ENCODE measurements at places on chromosomes 7 and 10.
A peak's percentile ranks its signal among the peaks of the same experiment; 100 is the strongest.

DNA sequence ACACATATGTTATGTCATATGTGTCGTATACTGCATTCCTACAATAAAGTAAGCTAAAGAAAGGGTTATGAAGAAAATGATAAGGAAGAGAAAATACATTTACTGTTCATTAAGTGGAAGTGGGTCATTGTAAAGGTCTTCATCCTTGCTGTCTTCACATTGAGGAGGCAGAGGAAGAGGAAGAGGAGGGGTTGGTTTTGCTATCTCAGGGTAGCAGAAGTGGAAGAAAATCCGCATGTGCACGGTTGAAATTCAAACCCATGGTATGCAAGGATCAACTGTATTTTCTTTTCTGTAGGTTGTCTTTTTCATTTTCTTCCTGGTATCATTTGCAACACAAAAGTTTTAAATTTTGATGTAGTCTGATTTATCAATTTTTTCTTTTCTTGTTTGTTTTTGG lies 6.3 kb downstream of the PLEKHA8 start:
- DNase-seq = peak; percentile 59

DNA sequence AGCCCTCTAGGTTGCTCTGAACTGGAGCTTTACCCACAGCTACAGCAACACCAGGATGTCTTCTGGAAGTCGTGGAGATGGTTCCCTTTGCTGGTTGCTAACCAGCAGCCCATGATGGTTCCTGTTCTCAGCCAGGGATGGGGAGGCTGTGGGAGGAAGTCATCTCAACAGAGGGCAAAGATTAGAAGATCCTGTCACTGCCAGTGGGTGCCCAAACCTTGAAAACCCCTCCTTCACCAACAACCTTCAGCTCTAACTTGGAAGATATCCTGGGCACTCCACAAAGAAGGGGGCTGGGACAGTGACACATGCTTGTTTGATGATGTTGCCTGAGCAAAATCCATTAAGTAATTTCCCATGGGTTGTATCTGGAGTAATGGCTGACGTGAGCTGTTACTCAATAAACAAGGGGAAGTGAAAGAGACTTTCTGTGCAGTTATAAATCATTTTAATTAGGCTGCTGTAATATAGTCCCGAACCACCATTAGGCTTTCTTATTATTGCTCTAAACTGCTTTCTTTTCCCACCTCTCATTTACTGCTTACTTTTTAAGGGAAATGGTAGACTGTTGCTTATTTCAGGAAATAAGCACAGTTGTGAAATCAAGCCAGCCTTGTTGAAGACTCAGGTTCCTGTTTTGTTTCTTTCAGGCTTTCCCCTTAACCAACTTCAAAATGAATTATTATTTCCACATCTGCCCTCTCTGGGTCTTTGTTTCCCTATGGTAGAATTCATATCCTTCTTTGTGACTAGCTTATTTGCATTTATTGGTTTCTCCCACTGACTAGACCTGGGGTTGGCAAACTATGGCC lies 124.8 kb downstream of the PPP1R17 start:
- DNase-seq = no peak

GRCh38 chr10:25483999-25484398 lies 309.2 kb downstream of the GPR158 start:
- DNase-seq = no peak

DNA sequence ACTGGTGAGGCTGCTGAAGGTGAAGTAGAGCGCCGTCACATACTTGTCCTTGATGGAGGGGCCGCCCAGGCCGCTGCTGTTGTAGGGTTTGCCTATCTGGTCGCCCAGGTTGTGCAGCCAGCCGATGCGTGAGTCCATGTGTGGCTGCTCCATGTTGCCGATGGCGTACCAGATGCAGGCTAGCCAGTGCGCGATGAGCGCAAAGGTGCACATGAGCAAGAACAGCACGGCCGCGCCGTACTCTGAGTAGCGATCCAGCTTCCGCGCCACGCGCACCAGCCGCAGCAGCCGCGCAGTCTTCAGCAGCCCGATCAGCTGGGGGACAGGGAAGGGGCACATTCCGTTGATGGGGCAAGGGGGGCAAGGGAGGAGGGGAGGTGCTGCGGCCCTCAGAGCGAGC lies 26.6 kb downstream of the KCNH2 start:
- DNase-seq = no peak

DNA sequence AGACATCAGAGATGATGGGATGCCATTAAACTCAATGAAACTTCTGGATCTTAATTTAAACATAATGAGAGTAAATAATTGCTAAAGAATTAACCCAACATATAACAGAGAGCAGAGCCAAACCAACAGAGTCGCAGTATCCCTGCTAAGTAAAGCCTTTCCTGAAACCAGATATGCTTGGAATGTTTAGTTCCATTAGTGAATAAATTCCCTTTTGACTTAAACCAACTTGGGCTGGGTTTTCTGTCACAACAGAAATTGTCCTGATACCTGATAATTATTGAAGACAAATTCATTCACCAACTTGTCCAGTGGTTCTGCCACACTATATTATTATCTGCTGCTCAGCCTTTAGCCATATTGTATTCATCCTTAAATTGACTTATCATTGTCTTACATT lies 286.7 kb downstream of the FZD1 start:
- no peak for DNase-seq

DNA sequence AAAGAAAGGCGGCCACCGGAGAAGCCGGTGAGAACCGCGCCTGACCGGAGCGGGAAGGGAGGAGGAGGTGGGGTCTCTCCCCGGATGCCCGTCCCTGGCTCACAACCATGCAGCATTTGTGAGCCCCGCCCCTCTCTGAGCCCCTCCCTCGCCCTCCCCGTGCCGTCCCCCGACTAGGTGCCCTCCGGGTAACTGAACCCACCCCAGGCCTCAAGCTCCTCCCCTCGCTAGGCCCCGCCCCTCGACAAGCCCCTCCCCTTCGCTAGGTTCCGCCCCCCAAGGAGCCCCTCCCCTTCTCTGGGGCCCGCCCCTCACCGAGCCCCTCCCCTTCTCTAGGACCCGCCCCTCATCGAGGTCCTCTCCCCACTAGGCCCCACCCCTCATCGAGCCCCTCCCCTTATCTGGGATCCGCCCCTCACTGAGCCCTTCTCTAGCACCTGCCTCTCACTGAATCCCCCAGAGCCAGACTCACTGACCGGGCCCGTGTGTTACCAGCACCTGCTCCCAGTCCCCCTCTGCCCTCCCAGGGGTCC lies 42.2 kb upstream of the HSPB1 start:
- peak; percentile 38 for DNase-seq

GRCh38 chr10:95485056-95485844 lies 75.9 kb downstream of the SORBS1 start:
- DNase-seq = peak; percentile 27

- no peak for DNase-seq
Measured at GRCh38 chr7:90320418-90320800, 695 bp downstream of the FAM237B start.

DNA sequence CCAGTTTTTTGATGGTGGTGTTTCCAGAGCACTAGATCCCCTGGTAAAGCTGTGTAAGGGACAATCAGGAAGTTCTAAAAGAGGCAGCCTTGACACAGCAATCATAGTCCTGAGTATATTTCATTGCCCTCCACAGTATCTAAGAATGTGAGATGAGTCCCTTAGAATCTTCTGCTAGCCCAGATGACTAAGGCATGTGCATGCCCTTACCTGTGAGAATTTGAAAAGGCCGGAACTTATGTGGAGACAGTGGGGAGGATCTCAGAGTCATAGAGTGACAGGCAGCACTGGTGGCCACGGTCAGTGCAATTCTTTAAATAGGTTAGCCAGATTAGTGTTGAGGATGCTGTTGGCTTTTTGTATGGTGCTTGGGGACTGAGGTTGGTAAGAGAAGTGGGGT lies 361.4 kb upstream of the VSTM2A start:
- DNase-seq = no peak

DNA sequence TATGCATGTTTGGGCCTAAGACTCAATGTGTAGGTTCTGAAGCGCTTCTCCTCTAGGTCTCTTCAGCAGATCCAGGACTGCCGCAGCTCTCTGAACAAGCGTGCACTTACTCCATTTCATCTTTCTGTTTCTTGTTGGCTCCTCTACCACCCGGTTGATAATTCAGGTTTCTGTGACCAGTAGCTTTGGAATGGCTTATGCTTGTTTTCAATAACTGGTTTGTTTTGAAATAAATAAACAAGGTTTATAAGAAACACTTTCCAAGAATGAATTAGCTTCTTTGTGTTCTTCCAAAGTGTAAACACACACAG lies 1.5 kb downstream of the MDFIC start:
- DNase-seq = no peak

GRCh38 chr10:64010711-64011110 lies 489.5 kb downstream of the REEP3 start:
- peak; percentile 21 for DNase-seq

- DNase-seq = no peak
Measured at GRCh38 chr7:146262527-146262926, 145.9 kb downstream of the CNTNAP2 start.

GRCh38 chr7:27175626-27176523 lies 1.8 kb upstream of the HOXA10 start:
- no peak for DNase-seq

DNA sequence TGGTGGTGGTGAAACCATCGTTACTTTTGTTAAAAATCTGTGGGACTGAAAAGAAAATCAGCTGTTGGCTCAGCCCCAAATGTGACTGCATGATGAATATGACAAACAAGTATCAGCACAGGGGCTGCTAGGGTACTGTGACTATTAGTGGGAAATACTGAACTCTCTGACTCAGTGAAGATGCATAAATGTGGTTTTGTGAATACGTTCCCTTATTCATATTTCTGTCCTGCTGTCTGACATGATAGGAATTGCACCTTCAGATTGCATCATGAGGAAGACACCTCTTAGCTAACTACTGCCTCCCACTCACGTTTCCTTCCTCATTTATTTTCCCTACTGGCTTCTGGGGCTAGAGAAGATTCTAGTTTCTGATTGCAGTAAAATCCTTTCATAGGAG lies 1.4 kb downstream of the CLEC5A start:
- peak; percentile 36 for DNase-seq

DNA sequence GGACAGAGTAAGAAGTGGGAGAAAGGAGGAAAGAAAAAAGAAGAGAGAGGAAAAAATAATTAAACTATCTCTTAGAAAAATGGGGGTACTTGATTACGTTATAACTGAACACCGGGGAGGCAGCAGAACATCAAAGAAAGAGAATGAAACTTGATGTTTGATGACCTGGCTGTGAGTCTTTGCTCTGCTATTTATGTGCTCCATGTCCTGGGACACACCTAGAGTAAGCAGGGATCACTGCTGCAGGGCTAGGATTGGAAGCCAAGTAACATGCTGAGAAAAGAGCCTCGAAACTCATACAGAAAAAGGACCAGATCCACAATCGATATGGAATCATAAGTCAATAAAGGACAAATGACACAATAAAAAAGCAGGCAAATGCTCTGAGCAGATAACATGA lies 56.7 kb upstream of the COL13A1 start:
- no peak for DNase-seq

DNA sequence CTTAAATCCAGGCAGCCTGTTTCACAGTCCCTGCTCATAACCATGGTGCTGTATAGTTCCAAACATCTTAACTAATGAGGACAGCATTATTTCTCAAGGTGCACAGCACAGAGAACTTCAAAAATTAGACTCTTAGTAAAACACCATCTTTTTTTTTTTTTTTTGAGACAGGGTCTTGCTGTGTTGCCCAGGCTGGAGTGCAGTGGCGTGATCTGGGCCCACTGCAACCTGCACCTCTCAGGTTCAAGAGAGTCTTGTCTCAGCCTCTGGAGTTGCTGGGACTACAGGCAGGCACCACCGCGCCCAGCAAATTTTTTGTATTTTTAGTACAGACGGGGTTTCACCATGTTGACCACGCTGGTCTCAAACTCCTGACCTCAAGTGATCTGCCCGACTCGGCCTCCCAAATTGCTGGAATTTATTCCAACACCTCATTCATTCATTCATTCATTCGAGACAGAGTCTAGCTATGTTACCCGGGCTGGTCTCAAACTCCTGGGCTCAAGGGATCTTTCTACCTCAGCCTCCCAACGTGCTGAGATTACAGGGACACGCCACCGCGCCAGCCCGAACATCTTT lies 507 bp upstream of the TMEM254 start:
- DNase-seq = no peak

- DNase-seq = no peak
Measured at GRCh38 chr7:98500764-98501163, 99.9 kb upstream of the BAIAP2L1 start.

GRCh38 chr10:29555091-29555745 lies 79.6 kb downstream of the SVIL start:
- DNase-seq = peak; percentile 21

- DNase-seq = no peak
Measured at GRCh38 chr10:44689368-44689767, 221.8 kb upstream of the TMEM72 start.

- DNase-seq = no peak
Measured at GRCh38 chr10:29408847-29409240, 120.0 kb downstream of the LYZL1 start.

DNA sequence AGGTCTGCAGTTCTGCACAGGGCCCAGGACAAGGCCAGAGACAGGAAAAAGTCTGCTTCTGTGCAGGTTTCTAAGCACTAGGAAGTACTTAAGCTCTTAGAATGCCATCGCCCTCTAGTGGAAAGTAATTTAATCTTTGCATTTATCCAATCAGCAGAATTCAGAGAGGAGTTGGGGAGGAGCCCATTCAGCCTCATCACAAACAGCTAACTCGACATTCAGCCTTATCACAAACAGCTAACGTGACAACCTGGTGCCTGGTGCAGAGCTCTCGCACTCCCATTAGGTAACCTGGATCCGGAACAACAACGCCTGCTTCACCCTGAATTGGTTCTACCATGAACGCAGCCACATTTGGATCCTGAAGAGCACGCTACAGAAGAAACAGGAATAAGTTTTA lies 15.2 kb downstream of the OAT start:
- DNase-seq = peak; percentile 93

- DNase-seq = peak; percentile 84
Measured at GRCh38 chr10:98425511-98426352, 10.8 kb upstream of the PYROXD2 start.

DNA sequence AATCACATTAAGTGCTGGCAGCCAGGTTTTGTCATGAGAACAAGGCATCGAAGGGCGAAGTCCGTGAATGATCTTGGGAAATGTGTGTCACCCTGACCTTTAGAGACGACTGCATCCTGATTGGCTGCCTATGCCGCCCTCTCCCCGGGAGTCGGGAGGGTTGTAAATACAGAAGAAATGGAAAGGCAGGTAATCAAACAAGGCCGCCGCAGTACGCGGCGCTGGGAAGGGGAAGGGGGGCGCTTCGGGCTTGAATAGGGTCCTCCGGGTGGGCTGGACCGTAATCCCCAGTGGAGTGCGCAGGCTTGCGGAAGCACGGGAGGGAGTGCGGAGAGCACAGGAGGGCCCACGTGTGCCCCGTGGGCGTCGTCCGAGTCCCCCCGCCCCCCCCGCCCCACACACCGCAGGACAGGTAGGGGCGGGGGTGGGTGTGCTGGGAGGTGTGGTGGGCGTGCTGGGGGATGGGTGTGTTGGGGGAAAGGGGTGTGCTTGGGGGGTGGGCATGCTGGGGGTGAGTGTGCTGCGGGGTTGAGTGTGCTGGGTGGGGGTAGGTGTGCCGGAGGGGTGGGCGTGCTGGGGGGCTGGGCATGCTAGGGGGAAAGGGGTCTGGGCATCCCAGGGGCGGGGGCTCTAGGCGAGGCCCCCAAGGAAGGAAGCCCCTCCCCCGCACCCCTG lies 169.4 kb downstream of the ARHGAP12 start:
- DNase-seq = no peak
